Stimulated activated CD4-positive, alpha-beta T cell treated with anti-CD3 and anti-CD28 coated beads, Interleukin-2, amount 100 ng/mL, for 24 hours (primary cell): ENCODE measurements at places on chromosomes 1 and 21.

DNA sequence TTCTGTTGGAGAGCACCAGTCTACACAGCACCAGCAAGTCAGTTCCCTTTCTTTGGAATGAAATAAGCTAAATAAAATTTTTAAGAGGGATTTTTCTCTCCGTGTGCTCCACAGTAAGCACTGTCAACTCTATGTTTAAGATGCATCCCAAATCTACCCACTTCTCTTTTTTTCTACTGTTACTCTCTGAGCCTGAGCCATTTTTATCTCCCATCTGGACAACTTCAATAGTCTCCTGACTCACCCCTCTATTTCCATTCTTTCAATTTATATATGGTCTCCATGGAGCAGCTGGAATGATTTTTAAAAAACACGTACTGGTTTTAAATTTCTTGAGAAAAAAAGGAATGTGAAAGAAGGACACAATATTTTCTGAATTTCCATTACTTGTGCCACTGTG, 24.7 kb upstream of the CCT8 start:
- no peak for DNase-seq

- DNase-seq, result no peak
Observed at GRCh38 chr1:154884869-154885701, 15.0 kb upstream of the KCNN3 start.

DNA sequence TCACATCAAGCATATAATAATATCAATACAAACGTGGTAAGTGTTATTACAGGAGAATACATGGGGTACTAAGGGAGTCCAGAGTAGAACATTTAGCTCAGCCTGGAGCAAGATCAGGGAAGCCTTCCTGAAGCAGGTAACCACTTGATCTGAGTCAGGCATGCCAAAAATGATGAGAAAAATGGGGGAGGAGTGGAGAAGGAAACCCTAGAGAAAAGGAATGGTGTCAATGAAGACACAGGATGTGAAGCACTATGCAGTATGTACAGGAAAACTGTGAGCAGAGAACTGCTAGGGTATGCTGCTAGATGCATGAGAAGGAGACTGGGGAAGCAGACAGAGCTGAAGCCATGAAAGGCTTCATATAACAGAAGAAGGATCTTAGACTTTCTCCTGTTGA, 84.7 kb downstream of the NOTCH2 start:
- no peak for DNase-seq

DNA sequence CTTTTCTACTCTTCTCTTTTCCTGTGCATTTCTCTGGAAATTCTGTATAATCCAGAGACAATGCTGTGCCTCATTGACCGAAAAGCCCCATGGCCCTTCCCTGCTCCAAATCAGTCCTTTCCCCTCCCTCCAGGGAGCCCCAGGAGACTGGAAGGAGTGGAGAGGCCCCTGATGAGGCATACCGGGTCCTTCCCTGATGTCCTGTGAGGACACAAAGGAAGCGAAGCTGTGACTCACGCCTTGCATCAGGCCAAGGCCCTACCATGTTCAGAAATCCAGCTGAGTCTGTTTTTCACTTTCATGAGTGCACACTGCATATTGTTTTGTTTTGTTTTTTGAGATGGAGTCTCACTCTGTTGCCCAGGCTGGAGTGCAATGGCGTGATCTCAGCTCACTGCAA, 38.7 kb upstream of the BECN2 start:
- DNase-seq, result no peak
